Activated CD8-positive, alpha-beta memory T cell treated with anti-CD3 and anti-CD28 coated beads for 48 hours (primary cell): ENCODE measurements at places on chromosomes 3 and 15.

GRCh38 chr15:60634815-60635214, 155.9 kb upstream of the ICE2 start:
- no peak for DNase-seq

DNA sequence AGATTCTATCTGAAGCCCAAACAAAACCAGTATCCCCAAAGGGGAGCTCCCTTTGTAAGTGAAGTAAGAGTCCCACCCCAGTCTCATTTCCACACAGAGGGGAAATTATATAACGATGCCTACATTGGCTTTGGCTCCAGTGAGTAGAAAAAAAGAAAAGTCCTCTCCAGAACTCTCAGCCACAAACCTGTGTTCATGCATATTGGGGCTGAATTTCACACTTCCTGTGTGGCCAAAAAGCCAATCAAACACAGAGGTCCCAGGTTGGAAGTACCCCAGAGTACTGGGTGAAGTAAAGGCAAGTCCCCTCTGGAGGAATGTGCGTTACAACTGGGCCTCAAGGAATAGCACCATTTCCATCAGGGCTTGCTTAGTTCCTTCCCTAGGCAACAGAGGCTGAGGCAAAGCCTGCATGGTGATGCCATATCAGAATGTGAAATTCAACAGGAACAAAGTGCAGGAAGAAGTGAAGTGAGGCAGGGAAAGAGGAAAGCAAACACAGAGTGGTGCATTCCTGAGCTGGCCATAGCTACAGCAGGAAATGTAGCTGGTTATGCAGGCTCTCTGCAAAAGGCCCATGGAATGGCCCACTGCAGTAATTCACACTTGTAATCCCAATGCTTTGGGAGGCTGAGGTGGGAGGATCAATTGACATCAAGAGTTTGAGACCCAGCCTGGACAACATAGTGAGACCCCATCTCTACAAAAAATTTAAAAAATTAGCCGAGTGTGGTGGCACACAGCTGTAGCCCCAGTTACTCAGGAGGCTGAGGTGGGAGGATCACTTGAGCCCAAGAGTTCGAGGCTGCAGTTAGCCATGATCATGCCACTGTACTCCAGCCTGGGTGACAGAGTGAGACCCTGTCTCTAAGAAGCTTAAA, 16.6 kb upstream of the CX3CR1 start:
- DNase-seq, result no peak

- DNase-seq, result no peak
Measured at GRCh38 chr3:50653937-50654595, 20.7 kb upstream of the DOCK3 start.

GRCh38 chr15:34217587-34218225, 7.1 kb upstream of the EMC4 start:
- DNase-seq, result no peak

DNA sequence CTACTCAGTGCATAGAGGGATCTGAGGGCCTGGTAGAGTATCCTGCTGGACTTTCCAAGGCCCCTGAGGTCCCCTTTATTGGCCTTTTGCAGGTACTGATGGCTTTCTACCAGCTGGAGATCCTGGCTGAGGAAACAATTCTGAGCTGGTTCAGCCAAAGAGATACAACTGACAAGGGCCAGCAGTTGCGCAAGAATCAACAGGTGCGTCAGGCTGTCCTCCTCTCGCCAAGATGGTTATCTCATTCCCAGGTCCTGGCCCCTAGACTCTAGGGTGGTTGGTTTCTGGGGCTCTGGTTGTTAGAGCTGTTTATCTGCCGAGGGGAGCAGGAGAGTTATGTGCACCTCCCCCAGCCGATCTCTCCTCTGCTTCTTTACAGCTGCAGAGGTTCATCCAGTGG, 9.3 kb downstream of the EIF2B5 start:
- DNase-seq, result no peak

DNA sequence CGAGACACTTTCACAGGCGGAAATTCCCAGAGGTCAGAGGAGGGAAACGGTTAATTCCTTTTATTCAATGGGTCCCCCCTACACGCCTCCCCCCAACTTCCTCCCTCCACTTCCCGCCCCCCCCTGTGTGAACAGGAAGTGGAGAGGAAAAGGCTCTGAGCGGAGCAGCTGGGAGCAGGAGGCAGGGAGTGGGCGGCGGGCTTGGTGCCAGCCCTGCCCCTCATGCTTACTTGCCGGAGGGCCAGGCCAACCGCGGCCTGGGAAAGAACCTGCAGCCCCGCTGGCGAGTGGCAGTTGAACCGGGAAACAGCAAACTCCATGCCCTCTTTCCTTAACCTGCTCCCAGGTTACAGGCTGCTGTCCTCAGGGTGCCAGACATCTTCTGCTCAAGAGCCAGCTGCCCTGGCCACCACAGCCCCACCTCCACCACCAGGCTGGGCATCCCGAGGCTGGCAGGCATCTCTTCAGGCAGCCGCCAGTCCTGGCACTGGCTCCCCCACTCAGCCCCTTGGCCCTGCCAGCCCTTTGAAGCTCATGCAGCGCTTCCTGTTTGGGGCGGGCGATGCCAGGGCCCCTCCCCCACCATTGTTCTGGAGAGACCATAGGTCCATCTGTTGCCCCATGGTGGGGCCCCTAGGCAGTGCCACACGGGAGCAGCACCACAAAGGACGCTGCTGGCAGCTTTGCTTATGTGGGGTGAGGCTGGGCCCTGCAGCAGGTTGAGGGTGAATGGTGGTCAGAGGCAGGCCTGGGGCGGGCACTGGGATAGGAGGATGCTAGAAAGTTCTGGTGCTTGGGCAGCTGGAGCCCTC, 12.9 kb downstream of the VPS18 start:
- no peak for DNase-seq

DNA sequence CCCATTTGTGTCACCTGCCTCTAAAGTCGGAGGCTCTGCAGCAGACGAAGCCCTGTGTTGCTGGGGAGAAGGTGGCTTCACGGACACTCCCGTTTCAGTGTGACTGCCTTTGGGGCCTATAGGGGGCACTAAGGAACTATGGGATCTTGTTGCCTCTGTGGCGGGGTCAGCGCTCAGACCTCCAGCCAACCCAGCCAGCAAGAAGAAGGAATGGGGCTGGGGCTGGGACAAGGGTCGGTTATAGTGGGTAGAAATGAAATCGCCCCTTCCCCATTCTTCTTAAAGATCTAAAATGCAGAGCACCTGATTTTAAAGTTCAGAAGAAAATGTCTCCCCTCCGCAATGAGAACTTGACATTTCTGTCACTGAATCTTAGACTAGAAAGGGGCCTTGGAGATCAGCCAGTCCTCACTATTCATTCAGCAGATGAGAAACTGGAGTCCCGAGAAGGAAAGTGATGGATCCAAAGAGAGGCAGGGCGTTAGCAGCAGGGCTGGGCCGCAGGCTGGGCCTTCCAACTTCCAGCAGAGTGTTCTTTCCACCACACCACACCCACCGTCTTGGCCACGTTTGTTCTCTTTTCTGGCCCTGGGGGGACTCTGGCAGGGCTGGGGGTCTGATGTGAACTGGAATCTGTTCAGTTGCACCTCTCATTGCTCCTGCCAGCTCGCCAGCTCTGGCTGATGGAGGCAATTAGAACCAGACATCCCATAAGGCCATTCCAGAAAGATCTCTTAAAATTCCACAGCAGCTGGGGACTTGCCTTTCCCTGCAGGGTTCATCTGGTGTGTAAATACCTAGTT, 195.4 kb downstream of the OPA1 start:
- DNase-seq, result no peak

DNA sequence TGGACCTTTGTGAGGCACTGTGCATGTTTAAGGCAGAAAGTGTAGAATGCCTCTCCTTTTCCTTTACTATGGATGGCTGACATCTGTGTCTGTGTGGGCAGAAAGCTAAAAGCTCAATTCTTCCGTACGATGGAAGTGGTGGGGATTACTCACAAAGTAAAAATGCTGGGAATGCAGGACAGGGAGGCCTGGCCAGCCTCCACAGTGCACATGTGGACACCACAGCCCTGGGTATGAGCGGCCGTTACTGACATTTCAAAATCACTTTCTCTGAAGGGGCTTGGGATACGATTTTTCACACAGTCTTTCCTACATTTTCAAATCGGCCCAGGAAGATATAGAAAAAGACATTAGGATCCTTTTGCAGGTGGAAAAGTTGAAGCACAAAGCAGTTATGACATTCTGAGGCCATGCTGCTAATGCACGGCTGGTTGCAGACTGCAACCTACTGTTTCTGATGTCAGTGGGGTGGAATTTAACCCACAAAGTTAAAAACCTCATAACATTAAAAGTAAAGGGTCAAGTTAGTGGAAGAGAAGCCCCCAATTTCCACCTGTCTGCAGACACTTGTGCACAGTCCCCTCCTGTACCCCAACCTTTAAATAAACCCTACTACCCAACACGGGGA, 27.9 kb downstream of the EHD4 start:
- no peak for DNase-seq

- no peak for DNase-seq
Measured at GRCh38 chr3:14549256-14549919, 9.2 kb upstream of the GRIP2 start.
